ENCODE measurements at places on chromosomes 12 and 14.

GRCh38 chr14:88496414-88496813, 58.4 kb downstream of the PTPN21 start:
- DNase-seq = no peak

DNA sequence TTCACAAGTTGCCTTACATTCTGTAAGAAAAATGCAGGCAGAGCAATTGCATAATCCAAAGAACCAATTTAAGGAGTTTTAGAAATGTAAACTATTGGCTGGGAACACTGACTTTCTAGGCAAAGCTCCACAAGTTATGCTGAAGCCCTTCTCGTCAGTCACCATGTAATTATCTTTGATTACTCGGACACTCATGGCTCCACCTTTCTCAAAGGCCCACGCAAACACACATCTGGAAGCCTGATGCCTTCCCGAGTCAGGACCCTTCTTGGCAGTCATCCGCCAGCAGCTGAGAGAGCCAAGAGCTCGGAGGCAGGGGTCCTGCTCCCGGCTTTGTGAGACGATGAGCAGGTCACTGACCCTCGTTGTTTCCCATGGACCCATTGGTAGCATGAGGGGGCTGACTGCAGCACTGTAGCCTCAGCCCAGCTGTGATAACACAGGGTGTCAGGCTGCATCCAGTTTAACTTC, 202.2 kb downstream of the TMEM132D start:
- DNase-seq = no peak

DNA sequence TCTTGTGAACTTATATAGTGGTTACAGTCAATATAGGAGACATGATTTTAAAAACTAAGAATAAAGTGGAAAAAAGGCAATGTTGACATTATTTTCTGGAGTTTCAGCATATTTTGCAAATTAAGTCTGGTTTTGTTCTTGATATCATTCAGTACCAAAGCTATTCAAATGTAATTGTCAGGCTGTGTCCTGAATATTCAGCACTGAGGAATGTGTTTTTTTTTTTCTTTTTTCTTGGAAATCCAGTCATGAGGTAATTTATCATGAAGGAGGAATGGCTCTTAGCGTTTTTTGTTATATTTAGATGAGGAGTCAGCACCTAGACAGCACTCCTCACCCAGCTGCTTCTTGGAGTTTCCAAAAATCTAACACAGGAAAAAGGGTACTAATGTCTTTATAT, 225.5 kb downstream of the CCDC91 start:
- DNase-seq = no peak

- no peak for DNase-seq
Measured at GRCh38 chr12:121391619-121392324, 8.1 kb upstream of the RNF34 start.

DNA sequence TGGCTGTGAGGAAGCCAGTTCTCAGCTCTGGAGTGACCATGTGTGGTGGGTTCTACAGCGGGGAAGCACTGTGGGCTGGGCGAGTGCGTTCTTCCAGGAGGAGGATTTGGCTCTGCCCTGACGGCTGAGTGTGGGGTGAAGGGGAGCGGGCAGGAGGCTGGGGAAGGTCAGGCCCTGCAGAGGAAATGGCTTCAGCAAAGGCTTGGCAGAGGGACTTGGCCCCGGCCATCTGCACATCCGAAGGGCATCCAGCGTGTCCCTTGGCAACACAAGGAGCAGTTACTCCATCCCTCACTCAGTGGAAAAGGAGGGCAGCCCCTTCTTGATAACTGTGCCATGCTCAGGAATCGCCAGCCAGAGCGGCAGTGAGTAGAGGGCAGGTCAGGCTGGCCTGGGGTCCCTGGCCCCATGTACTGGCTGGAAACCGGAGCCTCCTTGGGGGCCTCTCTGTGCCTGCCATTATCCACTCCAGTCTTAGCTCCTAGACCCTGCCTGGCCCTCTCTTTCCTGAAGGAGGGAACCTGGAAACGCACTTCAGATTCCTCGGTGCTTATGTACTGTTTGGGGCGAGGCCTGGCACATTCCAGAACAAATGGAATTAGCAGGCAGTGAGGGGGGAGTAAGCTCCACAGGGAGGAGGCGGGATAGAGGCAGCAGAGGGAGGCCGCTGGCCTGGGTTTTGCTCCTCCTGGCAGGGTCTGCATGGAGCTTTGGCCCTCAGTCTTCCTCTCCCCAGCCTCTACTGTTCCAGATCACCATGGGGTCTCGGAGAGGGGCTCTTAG, 133.6 kb upstream of the NCOR2 start:
- DNase-seq = no peak

GRCh38 chr14:84749191-84749955, 780.6 kb upstream of the FLRT2 start:
- no peak for DNase-seq

- DNase-seq = no peak
Measured at GRCh38 chr12:11539156-11539555, 110.3 kb upstream of the ETV6 start.

DNA sequence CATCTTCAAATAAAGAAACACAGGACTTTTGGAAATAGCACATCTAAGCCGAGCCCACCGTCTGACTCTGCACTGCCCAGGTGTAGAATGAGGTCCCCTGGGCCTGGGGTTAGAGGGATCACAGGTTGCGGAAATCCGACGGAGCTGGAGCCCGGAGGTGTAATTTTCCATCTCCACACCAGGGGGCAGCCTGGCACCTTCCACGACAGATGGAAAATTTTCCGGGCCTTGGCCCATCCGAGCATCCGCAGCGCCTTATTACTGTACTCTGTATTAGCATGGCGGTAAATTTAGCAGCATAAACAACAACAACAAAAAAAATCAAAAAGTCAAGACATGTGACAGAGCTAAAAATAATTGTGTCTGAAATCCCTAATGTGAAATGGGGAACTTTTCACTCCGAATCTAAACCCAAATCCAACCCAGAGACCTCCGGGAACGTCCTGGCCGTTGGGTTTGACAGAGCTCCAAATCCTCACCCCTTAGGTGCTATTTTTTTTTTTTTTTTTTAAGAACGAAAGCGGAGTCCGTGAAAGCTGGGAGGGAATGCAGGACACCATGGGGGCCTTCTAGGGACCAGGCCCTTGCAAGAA, 93.9 kb downstream of the KSR2 start:
- peak; percentile 21 for DNase-seq

GRCh38 chr14:47785058-47785457, 109.7 kb upstream of the MDGA2 start:
- no peak for DNase-seq

DNA sequence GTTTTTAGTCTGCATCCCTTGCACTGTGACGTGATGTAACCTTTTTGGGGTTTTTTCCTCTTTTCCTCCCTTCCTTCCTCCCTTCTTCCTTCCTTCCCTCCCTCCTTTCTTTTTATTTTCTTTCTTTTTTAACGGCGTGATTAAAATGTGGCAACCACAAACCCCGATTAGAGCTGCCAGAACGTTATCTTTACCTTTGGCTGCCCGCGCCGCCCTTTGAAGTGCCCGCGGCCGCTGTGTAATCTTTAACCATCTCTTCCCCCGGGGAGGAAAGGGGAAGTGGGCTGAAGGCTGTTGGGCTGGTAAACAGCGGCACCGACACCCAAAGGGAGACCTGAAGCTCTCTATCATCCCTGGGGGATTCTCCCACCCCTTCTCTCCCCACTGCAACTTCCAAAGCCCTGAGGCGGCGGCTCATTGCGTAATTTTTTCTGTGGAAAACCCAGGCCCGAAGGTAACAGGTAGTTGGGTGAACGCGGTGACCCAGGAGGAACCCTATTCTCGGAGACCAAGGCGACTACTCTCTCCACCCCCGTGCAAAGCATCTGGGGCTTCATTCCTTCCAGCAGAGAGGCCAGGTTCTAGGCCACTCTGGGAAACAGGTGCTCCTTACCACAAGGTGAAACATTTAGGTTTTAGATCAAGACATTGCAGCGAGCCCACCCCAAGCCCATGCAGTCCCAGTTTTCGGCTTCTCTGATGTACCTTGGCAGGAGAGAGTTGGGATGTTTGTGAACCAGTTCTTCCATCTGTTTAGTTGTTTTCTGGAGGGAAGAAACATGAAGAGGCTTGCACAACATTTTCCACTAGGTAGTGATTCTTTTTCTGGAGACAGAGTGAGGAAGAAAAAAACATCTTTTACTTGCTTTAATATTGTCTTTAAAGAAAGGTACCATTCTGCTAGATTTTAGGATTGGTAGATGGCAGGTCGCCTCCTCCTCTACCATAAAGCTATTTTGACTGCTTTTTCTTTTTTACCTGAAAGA, 1.5 kb downstream of the LGR5 start:
- DNase-seq = no peak

- no peak for DNase-seq
Measured at GRCh38 chr12:96495155-96495554, 5.8 kb downstream of the CFAP54 start.

- DNase-seq = no peak
Measured at GRCh38 chr12:41073633-41074472, 114.3 kb upstream of the PDZRN4 start.

DNA sequence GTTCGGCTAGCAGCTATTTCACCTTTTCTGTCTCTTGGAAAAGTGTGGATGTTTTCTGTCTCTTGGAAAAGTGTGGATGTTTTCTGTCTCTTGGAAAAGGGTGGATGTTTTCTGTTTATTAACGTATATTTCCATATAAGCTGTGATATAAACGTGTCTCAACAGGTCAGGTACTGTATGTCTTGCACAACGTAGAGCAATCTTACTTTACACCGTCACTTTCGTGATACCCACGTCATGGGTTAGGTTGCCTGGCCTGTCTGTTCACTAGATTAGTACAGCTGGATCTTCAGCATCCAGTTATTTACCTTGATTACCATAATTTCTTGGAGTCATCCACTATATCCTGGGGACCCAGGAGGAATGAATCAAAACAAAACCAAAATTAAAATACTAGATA, 14.1 kb downstream of the CLEC7A start:
- DNase-seq = no peak

DNA sequence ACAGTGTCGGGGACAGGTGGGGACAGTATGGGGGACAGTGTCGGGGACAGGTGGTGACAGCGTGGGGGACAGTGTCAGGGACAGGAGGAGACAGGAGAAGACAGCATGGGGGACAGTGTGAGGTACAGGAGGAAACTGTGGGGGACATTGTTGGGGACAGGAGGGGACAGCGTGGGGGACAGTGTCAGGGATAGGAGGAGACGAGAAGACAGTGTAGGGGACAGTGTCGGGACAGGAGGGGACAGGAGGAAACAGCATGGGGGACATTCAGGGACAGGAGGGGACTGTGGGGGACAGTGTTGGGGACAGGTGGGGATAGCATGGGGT, 139.5 kb downstream of the TMEM121 start:
- DNase-seq = no peak

GRCh38 chr14:54756656-54757392, 145.8 kb downstream of the GCH1 start:
- no peak for DNase-seq

GRCh38 chr12:52214421-52214802, 18.6 kb upstream of the KRT7 start:
- DNase-seq = no peak

DNA sequence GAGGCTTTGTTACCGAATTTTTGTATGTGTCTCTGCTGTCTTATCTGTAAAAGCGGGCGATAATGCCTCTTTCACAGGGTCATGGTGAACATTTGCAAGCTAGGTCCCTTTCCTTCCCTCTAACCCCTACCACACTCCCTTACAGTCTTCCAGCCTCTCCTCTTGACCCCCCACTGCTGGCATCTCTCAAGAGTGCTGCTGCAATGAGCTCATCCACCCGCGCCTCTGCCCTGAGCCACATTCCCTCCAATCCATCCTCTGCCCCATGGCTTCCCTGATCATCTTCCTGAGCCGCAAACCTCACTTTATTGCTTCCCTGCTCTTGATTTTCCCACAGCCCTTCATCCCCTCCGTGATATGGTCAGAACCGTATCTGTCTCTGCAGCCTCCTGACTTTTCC, 343.6 kb downstream of the BCL11B start:
- no peak for DNase-seq

GRCh38 chr14:68929623-68930307, 49.3 kb downstream of the ACTN1 start:
- no peak for DNase-seq
